ENCODE measurements at places on chromosomes 2 and 18. TPM values are rescaled to one million over a fixed set of nuclear protein-coding genes. Genes with fewer than 3 reads are reported as not detected.

GRCh38 chr2:240329116-240329665 lies 106.3 kb upstream of the GPC1 start:
- peaks cover 29% of the 10 kb centered on the region for H3K27me3 ChIP-seq
- H3K27ac ChIP-seq: no peak overlapping the region
- peaks cover 11% of the 10 kb centered on the region for H3K4me1 ChIP-seq
- peaks cover 2% of the 10 kb centered on the region for H3K36me3 ChIP-seq
- DNase-seq: no peak

DNA sequence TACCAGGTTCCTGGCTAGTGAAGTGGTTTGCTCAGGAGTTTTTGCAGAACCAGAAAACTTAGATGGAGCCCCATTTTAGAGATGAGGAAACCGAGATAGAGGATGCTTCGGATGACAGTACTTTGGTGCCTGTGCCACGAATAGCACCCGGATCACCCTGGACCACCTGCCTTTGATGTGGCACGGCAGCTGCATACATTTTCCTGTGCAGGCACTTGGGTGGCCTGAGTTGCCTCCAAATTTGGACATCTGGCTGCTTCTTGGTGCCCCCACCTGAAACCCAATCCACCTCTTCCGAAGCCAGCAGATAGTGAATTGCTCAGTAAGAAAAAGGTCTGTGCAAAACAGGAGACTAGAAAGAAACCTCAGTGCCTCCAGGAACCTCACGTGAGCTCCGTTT lies 140.6 kb upstream of the ID2 start:
- no peaks in the 10 kb centered on the region for H3K27me3 ChIP-seq
- no peak for DNase-seq
- peaks cover 35% of the 10 kb centered on the region for H3K4me1 ChIP-seq
- no peak overlapping the region for H3K27ac ChIP-seq
- H3K36me3 ChIP-seq: no peaks in the 10 kb centered on the region

DNA sequence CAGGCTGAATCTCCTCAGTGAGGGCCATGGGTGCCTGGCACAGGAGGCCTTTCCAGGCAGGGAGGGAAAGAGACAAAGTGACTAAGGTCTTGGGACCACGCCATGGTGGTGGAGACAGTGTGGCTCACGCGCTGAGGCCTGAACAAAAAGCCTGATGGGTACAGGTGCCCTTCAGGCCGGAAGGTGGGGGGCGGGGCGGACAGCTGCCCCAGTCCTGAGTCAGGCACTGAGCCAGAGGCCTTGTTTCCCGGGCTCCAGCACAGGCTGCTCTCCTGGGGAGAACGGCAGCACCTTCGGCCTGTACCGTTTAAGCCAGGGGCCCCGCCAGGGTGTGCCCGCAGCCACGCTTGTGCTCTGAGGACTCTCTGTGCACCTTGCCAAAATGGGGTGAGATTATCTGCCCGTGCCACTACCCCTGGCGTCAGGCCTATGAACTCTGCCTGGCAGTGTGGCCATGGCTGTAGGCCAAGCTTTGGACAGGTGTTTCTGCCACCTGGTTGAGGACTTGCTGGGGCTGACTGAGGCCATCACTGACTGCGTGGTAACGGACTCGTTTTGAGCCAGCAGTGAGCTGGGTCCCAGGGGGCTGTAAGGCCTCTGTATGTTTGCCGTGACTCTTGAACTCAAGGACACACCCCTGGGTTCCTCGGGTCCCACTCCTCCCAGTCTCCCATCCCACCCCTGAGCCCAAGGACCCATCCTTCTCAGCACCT lies 31.7 kb upstream of the DNMT3A start:
- H3K4me3 ChIP-seq: no peak overlapping the region
- no peaks in the 10 kb centered on the region for H3K27me3 ChIP-seq
- H3K4me1 ChIP-seq: peaks cover 22% of the 10 kb centered on the region
- H3K36me3 ChIP-seq: no peaks in the 10 kb centered on the region

DNA sequence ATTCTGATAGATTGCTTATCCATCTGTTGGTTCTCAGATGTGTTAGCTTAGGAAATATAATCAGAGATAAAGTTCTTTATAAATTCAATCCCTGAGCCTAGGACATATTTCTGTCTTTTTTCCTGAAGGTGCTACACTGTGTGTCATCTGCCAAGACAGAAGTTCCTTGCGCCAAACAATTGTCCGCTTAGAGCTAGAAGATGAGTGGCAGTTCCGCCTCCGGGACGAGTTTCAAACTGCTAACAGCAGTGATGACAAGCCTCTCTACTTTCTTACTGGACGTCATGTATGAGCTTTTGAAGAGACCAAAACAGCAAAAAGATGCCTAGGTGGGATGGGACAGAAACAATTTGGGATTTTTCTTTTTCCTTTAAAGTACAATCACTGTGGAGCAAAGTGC lies 78.0 kb downstream of the ESCO1 start:
- DNase-seq: no peak
- H3K4me1 ChIP-seq: no peaks in the 10 kb centered on the region
- H3K4me3 ChIP-seq: no peak overlapping the region
- H3K36me3 ChIP-seq: peaks cover 27% of the 10 kb centered on the region

PELI1 gene
- total RNA-seq: 30.2 TPM

GPR39 gene
- total RNA-seq: 0.42 TPM
